Heart right ventricle (tissue), 16 donors: ENCODE measurements at places on chromosomes 1 and 21. TPM values are rescaled to one million over a fixed set of nuclear protein-coding genes. Genes with fewer than 3 reads are reported as not detected.

DNA sequence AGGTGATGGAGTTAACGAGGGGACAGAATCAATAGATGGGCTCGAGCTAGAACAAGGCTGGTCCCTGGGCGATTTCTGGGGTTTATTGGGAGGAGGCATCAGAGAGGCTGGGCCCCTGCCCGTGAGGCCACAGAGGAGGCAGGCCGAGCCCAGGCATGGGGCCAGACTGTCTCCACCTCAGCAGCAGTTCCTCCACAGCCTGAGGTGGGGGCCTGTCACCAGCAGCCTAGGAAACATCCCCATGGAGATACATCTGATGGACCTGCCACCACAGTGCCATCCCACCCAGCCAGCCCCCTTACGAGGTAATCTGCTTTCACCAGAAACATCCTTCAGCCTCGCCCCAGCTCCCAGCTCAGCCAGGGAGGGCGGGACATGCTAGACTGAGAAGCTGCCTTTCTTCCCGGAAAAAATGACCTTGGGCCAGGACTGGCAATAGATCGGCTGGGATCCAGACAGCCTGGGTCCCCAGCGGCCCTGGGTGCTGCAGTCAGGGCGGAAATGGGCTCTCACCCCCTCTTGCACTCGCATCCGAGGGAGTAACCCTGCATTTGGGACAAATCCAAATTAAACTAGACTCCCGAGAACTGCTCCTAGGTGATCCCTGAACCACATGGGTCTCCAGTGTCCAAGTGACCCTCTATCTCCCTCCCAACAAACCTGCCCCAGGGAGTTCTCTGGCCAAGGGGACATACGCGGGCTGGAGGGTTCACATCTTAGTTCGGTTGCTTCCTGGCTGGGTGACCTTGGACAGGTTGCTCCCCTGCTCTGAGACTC lies 10.0 kb upstream of the EPHA8 start:
- DNase-seq = no peak

DNA sequence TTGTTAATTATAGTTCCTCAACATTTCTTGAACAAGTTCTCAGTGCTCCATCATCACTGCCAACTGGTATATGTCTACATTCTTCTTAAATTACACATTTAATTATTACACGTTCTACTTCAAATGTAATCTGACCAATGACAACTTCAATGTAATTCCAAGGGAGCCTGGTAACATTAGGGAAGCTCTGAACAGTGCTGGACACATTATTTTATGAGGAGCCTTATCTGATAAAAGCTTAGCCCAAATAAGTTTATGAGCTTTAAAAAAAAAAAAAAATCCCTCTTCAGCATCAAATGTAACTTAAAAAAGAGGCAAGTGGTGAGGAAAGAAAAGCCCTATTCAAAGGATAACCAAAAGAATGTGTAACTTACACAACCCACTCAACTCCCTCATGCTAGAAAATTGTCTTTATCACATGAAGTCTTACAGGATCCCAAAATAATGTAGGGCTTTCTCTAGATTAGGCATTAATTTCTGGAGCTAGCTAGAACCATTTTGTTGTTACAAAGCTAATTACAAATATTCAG lies 35.2 kb upstream of the ABCA4 start:
- DNase-seq = no peak

The CFHR1 gene
- not detected for total RNA-seq

DNA sequence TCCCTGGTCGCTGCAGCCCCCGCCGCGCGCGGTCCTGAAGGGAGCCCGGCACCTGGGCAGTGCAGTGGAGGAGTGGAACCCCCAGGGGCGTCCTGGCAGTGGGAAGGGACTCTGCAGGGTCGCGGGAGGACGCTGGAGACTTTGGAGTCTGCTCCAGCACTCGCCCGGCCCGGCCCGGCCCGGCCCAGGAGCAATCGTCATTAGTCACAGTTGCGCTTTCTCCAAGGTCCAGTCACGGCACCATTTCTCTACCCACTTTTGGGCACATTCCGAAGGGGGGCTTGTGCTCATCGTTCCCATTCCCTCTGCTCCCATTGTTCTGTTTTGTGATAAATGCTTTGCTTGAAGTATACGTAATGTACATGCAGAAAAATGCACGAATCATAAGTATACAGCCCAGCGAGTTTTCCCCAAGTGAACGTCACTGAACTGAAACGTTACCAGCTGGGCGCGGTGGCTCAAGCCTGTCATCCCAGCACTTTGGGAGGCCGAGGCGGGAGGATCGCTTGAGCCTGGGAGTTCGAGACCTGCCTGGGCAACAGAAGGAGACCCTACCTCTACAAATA lies 999 bp downstream of the THAP3 start:
- DNase-seq = no peak

GRCh38 chr1:156135930-156136871 lies 17.2 kb upstream of the SEMA4A start:
- no peak for DNase-seq

The LAMC2 gene
- 0.89 TPM for total RNA-seq
